Endodermal cell (in vitro differentiated cells): ENCODE measurements at places on chromosomes 2 and 18. TPM values are rescaled to one million over a fixed set of nuclear protein-coding genes. Genes with fewer than 3 reads are reported as not detected.
A peak's percentile ranks its signal among the peaks of the same experiment; 100 is the strongest.

- H3K4me3 ChIP-seq, result no peak overlapping the region
- no peak overlapping the region for H3K27ac ChIP-seq
- H3K4me1 ChIP-seq, result no peaks in the 10 kb centered on the region
Measured at GRCh38 chr2:203892207-203892606, 24.6 kb downstream of the CTLA4 start.

DNA sequence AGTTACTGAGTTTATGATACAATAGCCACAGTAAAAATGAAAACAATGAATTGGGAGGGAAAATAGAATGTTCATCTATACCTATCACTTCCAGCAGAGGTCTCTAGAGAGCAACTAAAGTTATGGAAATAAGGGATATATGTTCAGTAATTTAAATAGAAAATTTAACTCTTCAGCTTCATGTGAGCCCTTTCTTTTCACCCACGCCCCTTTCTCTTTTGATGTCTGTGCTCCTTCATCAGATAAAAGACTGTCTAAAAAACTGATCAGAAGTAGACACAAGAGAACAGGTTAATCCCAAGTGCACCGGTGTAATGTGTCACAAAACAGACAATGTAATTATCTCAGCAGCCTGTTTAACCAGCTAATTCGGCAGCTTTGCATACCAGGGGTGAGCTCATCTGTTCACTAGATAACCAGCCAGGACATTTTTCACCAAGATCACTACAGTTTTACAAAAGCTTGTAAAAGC, 238.5 kb upstream of the ERBB4 start:
- no peak for DNase-seq
- no peak overlapping the region for H3K4me3 ChIP-seq
- H3K4me1 ChIP-seq, result peaks cover 2% of the 10 kb centered on the region
- H3K36me3 ChIP-seq, result no peaks in the 10 kb centered on the region
- H3K27ac ChIP-seq, result no peak overlapping the region

The MLPH gene
- total RNA-seq, result 1.0 to 2.0 TPM (median 1.0 TPM) in 3 replicates

DNA sequence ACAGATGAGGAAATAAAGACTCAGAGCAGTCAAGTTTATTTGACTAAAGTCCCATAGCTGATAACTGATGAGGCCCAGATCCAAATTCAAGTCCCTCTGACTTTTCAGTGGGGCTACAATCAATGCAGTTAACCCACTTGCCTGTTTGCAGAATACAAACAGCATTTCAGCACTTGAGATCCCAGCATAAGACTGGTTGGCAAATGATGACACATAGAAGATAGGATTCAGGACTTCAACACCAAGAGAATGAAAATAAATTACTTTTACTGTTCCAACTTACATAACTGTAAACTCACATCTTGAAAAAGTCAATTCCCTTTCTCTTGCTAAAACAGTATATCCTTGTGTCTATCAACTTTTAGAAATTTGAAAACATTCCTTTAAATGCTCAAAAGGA, 61.2 kb downstream of the CCDC93 start:
- H3K27me3 ChIP-seq, result no peaks in the 10 kb centered on the region
- H3K4me1 ChIP-seq, result peaks cover 4% of the 10 kb centered on the region
- peaks cover 87% of the 10 kb centered on the region for H3K36me3 ChIP-seq
- H3K4me3 ChIP-seq, result no peak overlapping the region
- no peak overlapping the region for H3K27ac ChIP-seq

- H3K4me3 ChIP-seq, result no peak overlapping the region
- H3K36me3 ChIP-seq, result no peaks in the 10 kb centered on the region
- H3K27me3 ChIP-seq, result no peaks in the 10 kb centered on the region
- H3K4me1 ChIP-seq, result peaks cover 6% of the 10 kb centered on the region
Measured at GRCh38 chr2:41694536-41695049, 353.2 kb upstream of the PKDCC start.

DNA sequence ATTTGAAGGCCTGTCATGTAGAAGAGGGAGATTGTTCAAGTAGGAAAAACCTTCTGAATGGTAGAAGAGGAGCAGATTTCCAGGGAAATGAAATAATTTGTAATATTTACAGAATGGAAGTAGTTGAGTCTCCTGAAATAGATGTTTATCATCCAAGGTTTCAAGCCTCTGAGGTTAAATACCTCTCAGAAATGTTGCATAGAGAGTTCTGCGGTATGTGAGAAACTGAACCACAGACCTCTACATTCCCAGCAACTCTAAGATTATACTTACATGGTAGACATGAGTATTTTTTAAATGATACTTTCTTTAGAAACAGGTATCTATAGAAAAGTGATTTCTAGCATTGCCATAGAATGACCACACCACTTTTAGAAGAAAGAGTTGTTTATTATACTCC, 379.8 kb upstream of the FANCL start:
- no peaks in the 10 kb centered on the region for H3K27me3 ChIP-seq
- H3K27ac ChIP-seq, result no peak overlapping the region
- H3K4me1 ChIP-seq, result no peaks in the 10 kb centered on the region

The HJURP gene
- total RNA-seq, result 39.4 and 45.6 TPM in 2 replicates

DNA sequence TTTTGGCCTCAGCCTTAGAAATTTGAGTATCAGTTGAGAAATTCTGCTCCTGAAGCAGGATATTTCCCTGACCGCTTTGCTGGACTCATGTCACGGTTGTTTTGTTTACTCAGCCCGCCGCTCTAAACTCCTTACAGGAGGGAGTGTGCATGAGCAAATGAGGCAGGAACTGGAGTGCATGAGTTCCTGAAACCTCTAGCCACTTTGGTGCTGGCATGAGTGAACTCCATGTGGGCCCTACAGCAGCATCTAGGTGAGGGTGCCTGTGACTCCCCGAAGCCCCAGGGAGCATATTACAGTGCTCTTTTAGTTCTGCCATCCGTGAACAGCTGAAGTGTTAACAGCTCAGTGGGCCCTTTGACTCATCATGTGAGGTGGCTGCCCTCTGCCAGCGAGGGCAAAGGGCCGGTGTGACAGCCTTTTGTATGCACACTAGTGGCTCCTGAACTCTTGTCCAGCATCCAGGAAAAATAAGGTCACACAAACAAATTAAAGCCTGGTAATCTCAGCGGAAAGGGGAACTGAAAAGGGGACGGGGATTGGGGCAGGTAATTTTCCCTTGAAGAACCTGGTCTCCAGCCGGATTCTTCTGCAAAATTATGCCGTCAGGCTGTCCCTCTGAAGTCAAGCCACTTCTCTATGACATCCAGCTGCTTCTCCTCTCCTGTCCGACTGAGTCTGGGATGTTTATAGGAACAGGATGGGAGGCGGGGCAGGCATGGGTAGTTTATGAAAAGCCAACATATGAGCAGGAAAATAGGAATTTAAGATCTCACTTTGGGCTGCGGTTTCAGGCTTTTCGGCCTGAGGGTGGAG, 1668.7 kb downstream of the SUCLG1 start:
- no peaks in the 10 kb centered on the region for H3K4me1 ChIP-seq
- no peaks in the 10 kb centered on the region for H3K36me3 ChIP-seq
- no peaks in the 10 kb centered on the region for H3K27me3 ChIP-seq
- no peak overlapping the region for H3K27ac ChIP-seq
- DNase-seq, result peak; percentile 42

The PLEKHB2 gene
- 68.6 to 73.6 TPM (median 72.3 TPM) in 3 replicates for total RNA-seq

DNA sequence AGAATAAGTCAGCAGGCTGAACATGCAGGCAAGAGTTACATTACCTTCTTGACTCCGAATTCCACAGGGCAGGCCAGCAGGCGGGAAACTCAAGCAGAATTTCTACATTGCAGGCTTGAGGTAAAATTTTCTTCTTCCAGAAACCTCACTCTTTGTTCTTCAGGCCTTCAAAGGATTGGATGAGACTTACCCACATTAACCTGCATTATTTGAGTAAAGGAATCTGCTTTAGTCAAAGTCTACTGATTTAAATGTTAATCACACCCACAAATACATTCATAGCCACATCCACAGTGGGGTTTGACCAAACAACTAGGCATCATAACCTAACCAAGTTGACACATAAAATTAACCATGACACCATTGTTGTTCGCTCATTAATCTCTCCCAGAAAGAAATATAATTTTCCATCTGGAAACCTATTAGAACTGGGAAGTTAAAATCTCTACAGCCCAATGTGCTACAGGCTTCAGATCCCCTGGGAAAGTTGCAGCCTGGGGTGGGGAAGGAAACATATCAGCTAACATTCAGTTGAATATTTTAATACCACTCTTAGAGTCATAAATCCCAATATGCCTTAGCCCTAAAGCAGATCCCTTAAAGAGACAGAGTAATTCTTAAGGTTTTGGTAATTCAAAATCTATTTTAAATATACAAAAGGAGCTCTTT, 468.2 kb upstream of the TNP1 start:
- no peak for DNase-seq
- H3K4me3 ChIP-seq, result no peak overlapping the region
- no peak overlapping the region for H3K27ac ChIP-seq
- no peaks in the 10 kb centered on the region for H3K4me1 ChIP-seq

DNA sequence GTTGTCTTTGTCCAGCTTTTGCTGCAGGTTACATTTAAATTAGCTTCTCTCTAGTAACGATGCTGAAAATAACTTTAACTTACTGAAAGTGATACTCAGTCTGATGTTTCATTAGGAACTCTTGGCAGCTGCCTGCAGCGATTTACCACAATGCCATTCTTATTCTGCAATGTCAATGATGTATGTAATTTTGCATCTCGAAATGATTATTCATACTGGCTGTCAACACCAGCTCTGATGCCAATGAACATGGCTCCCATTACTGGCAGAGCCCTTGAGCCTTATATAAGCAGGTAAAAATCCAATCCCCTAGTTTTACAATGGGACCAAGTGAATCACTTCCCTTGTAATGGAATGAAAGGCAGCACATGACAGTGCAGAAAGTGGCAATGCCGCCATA, 16.3 kb upstream of the MFF start:
- no peak overlapping the region for H3K27ac ChIP-seq
- no peak for DNase-seq
- H3K27me3 ChIP-seq, result no peaks in the 10 kb centered on the region

DNA sequence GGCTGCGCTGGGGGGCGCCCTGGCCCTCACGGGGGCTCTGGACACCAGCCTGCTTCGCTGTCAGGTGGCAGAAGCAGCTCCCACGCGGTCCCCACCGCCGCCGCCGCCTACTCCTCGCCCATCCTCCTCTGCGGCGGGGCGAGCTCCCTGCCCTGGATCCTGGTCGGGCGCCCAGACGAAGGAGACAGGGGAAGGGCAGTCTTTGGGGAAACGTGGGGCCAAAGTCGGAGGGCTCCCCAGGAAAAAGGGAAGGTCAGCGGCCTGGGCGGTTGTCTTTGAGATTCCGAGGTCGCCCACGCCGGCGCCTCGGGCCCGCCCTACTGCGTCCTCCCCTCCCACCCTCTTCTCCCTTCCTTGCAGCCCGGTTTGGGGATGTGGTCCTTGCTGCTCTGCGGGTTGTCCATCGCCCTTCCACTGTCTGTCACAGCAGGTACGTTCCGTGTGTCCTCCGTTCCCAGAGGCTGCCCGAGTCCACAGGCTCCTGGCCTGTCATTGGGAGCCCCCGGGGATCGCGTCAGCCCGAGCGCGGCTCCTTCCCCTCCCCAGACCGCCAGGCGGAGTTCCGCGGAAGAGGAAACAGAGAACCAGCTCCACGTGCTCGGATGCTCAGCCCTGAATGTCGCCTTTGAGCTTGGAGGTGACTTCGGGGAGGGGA, 800 bp downstream of the IL1RL2 start:
- no peak overlapping the region for H3K4me3 ChIP-seq
- H3K27me3 ChIP-seq, result peaks cover 50% of the 10 kb centered on the region
- peak; percentile 48 for DNase-seq
- H3K4me1 ChIP-seq, result no peaks in the 10 kb centered on the region
- no peak overlapping the region for H3K27ac ChIP-seq

GRCh38 chr18:35671966-35672603, 90.5 kb downstream of the GALNT1 start:
- no peak overlapping the region for H3K4me3 ChIP-seq
- H3K36me3 ChIP-seq, result peaks cover 12% of the 10 kb centered on the region
- no peak overlapping the region for H3K27ac ChIP-seq
- DNase-seq, result no peak
- H3K27me3 ChIP-seq, result no peaks in the 10 kb centered on the region

The LRRC30 gene
- not detected in 2 replicates for total RNA-seq

DNA sequence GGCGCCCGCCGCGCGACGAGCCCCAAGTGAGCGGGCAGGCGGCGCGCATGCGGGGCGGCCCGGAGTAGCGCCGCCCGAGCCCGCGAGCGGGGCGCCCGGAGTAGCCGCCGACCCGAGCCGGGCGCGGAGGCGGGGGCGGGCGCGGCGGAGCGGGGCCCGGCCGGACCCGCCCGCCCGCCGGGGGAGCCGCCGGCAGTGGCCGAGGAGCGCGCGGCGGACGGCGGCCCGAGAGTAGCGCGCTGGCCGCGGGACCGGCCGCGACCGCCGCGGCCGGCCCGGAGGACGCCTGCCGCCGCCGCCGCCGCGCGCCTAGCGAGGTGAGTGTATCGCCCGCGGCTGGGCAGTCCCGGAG, at the start of gene GALNT1:
TSS of gene GALNT1 (plus strand) at position 195 of the 352 bp plus-strand sequence. CDS start 72,923 bp downstream, outside the sequence.
- H3K27ac ChIP-seq, result peak within 1 kb of the TSS; percentile 85
- H3K27me3 ChIP-seq, result peaks cover 4% of the 10 kb centered on the region
- no peak for DNase-seq
- peak within 1 kb of the TSS; percentile 84 for H3K4me3 ChIP-seq

DNA sequence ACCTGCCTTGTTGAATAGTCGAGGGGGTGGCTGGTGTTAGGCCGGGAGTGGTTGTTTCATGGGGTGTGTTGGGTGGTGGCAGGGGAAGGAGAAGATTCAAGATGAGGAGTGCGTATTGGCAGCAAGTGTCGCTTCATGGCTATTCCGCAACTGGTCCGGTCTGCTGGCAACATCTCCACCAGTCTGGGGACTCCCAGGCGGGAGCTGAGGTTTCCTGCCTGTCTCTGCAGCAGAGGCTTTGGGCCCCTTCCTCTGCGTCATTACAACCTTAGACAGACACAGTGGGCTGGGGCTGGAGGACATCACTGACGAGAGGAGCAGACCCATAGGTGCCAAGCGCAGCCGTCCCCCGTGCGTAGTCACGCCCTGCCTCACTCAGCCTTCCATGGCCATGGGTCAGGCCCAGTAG, 64.0 kb upstream of the MCFD2 start:
- no peak overlapping the region for H3K27ac ChIP-seq
- peaks cover 9% of the 10 kb centered on the region for H3K4me1 ChIP-seq
- H3K4me3 ChIP-seq, result no peak overlapping the region
- no peak for DNase-seq
- H3K36me3 ChIP-seq, result peaks cover 3% of the 10 kb centered on the region

DNA sequence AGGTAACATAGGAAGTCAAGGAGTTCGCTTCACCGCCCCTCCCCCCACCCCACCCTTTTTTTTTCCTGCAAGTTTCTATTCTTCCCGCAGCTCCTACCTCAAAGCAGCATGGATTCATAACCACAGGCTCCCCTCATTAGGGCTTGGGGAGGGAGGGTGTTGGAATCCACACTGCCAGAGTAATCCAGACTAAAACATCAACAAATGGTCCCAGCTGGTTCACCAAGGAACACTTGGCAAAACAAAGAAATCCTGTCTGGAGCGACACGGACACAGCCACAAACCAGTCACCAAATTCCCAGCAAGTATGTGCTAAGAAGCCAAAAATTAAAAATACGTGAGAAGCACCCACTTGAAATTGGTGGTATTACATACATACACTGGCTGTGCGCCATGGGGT, 106.9 kb upstream of the PPP1CB start:
- no peaks in the 10 kb centered on the region for H3K36me3 ChIP-seq
- no peaks in the 10 kb centered on the region for H3K27me3 ChIP-seq
- no peak overlapping the region for H3K27ac ChIP-seq
- DNase-seq, result no peak
- no peak overlapping the region for H3K4me3 ChIP-seq

The SERPINB7 gene
- not detected in 3 replicates for total RNA-seq
